ENCODE measurements at places on chromosomes 12 and 14.

DNA sequence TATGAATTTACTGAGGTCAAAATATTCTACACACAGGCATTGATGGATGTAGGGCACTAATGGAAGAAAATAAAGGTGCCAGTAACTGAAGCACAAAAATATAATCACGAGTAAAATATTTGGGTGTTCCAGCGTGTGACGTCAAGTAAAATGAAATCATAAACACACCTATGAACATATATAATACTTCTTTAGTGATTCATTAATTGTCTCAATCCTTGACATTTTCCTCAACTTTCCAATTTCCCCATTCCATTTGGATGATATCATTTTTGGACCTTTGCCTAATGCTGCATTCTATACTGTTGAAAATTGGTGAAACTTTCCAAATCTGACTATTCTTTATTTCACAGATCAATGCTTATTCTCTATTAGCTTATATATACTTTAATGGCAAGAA is 649.3 kb downstream of the GALC start:
- DNase-seq, result no peak

DNA sequence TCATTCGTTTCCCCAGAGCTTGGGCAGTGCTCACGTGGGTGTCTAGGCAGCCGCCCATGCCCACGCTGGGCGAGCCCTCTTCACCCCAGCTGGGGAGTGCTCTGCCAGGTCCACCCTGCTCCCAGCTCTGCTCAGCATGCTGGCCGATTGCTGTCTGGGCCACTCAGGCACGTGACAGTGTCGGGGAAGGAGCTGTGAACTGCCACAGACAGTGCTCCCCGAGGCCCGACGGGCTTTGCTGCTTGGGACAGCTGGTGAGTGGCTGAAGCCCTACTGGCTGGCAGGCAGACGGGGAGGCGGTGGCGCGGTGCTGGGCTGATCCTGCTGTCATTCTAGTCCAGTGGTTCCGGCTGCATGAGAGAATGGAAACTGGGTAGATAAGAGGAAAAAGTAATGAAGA is 15.8 kb downstream of the NOC4L start:
- no peak for DNase-seq

GRCh38 chr12:13030541-13031291 is 13.5 kb upstream of the FAM234B start:
- no peak for DNase-seq

DNA sequence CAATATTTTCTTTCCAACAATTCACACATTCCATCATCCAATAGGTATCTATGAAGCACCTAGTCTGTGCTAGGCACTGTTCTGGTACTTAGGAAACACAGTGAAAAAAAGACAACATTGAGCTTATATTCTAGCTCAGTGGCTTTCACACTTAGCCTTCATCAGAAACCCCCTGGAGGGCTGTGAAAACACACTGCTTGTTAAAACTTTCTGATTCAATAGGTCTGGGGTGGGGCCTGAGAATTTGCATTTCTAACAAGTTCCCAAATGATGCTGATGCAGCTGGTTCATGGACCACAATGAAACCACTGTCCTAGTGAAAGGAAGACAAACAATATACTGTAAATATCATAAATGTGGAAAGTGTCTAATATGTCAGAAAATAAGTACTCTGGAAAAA is 5.9 kb downstream of the VTI1B start:
- DNase-seq, result no peak

DNA sequence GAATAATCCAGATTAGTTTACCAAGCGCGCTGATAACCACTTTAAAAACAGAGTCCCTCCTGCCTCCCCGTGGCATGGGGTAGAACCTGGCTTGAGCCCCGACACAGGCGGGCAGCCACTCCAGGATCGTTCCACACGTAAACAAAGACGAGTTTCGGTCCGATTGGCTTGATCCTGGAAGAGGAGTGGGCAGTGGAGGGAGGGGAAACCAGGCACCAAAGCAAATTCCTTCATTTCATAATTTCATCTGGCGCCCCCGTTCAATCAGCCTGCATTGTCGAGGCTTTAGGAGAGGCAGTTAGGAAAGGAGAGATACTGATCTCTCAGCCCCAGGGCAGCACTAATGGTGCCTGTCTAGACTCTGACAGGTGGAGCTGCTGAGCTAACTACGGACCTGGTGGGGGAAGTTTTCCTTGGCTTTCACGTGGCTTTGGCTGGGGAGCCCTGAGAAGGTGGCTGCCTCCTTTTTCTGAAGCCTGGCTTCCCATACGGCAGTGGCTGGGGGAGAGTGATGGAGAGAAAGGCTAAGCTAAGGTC is 751 bp upstream of the GPRC5A start:
- DNase-seq, result peak; percentile 63

- DNase-seq, result no peak
These were observed 40.6 kb downstream of the GXYLT1 start for GRCh38 chr12:42104087-42104486.

- no peak for DNase-seq
These were observed 73.2 kb downstream of the SLC2A13 start for GRCh38 chr12:40032433-40033241.

DNA sequence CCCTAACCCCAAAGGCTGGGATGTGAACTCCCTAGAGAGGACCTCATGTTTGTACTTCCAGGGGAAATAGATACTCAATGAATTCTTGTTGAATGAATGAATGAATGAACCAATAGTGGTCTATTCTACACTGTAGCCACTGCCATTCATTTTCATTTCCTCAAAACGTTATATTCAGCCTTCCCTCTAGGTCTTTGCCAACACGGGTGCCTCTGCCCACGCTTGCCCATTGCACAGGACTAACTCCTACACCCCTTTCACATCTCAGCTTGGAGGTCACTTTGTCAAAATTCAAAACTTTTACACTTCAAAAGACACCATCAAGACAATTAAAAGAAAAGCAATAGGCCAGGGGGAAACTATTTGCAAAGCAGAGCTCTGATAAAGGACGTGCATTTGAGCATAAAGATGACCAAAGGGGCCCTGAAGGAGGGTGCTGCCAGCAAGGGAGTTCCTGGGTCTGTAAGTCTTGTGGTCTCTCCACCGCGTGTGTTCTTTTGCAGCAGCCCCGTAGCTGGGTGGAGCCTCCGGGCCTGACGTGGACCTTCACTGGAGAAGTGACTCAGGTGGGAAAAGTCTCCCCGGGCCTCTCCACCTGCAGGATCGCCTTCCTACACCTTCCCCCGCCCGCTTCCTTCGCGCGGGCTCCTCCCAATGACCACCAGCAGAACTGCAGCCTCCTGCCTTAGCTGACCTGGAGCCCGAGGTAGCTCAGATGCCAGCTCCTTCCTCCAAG is 31.5 kb downstream of the TMEM63C start:
- DNase-seq, result no peak

- DNase-seq, result no peak
These were observed 4.0 kb upstream of the HOTAIR start for GRCh38 chr12:53978477-53979356.

GRCh38 chr14:104724981-104725771 is 1.1 kb downstream of the ADSS1 start:
- peak; percentile 70 for DNase-seq

- DNase-seq, result no peak
These were observed 720.5 kb downstream of the VRK1 start for GRCh38 chr14:97517566-97518234.

DNA sequence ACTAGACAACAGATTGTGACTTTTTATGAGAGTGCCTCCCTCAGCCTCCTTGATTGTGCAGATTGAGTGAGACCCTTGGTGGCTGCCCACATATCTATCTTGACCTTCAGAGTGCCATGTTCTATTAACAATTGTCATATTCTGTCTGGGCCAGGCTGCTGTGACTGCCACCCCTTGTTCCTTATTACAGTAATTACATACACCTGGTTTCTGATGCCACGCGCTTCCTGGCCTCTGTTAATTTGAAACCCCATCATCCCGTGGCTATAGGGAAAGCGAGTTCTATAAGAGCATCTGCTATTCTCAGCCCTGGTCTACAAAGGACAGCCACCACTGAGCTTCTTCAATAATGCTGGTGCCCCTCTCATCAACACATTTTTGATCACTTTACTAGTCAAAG is 228.7 kb downstream of the PCNX1 start:
- DNase-seq, result no peak

- no peak for DNase-seq
These were observed 187.2 kb downstream of the PRKD1 start for GRCh38 chr14:29740491-29740890.

DNA sequence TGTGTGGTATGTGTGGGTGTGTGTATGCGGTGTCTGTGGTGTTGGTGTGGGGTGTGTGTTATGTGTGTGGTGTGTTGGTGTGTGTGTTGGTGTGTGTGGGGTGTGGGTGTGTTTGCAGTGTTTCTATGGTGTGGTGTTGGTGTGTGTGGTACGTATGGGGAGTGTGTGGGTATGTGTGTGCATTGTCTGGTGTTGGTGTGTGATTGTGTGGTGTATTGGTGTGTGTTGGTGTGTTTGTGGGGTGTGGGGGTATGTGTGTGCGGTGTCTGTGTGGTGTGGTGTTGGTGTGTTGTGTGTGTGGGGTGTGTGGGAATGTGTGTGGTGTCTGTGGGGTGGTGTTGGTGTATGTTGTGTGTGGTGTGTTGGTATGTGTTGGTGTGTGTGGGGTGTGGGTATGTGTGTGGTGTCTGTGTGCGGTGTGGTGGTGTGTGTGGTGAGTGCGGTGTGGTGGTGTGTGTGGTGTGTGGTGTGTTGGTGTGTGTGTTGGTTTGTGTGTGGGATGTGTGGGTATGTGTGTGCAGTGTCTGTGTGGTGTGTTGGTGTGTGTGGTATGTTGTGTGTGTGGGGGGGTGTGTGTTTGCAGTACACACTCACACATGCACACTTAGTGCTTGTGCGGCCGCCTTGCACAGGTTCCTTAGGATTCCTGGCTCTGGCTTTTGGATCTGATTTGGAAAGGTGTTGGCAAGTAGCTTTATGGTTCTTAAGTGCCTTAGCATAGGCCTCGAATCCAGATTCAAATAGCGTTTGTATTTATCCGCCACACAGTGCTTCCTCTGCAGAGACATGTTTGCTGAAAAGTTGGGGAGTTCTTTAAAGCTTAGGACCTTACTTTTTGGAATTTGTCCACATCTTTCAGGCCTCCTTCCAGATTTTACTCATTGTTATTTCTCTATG is 16.4 kb downstream of the MLXIP start:
- no peak for DNase-seq

GRCh38 chr14:56979936-56980335 is 169.7 kb upstream of the OTX2 start:
- DNase-seq, result no peak

- peak; percentile 73 for DNase-seq
These were observed 17.8 kb downstream of the NANOG start for GRCh38 chr12:7806863-7807487.

DNA sequence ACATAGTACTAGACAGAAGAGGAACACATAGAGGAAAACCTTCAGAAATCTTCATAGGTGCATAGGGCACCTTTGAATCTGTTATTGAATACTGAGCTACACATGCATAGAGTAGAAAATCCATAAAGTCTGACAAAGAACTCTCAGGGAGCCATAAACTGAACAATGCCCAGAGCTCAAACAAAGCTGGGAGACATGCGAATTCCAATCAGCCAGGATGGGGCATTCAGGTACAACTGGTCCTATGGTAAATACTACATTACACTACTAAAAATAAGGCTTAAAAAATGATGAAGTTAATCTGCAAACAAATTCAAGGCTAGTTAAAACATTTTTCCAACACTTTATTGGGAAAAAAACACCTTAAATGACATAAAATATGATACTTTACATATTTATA is 259.7 kb downstream of the DIO2 start:
- no peak for DNase-seq

- DNase-seq, result no peak
These were observed 113.7 kb upstream of the NCOR2 start for GRCh38 chr12:124680863-124681778.

DNA sequence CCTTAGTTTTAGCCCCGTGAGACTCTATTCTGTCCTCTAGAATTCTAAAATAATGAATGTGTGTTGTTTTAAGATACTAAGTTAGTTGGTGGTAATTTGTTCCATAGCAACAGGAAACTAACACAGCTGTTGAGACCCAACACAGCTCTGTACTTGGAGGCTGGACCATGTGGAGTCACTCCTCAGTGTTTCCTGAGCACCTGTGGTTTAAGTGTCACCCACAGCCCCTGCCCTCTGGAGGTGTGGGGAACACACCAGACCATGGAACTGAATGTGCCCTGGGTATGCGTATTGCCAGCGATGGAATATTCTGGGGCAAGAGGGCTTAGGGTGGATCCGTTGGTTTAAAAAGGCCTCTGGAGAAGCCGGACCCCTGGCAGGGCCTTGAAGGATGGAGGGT is 16.6 kb upstream of the GPR68 start:
- DNase-seq, result no peak

DNA sequence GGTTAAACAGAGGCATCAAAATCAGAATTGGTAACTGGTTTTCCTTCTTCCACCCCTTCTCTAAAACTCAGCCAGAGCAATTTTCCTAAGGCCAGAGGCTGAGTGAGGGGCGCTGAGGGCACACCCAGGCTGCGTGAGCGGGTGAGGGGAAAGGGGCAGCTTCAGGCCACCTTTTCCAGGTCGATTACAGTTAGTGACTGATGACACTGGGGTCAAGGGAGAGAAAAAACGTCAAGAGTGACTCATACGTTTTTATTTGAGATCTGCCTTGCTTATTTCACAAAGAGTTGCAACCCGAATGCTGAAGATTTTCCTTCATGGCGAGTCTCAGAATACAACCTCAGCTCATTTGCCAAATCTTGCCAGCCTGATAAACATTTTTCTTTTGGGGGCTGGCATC is 46.7 kb upstream of the EVL start:
- DNase-seq, result no peak

DNA sequence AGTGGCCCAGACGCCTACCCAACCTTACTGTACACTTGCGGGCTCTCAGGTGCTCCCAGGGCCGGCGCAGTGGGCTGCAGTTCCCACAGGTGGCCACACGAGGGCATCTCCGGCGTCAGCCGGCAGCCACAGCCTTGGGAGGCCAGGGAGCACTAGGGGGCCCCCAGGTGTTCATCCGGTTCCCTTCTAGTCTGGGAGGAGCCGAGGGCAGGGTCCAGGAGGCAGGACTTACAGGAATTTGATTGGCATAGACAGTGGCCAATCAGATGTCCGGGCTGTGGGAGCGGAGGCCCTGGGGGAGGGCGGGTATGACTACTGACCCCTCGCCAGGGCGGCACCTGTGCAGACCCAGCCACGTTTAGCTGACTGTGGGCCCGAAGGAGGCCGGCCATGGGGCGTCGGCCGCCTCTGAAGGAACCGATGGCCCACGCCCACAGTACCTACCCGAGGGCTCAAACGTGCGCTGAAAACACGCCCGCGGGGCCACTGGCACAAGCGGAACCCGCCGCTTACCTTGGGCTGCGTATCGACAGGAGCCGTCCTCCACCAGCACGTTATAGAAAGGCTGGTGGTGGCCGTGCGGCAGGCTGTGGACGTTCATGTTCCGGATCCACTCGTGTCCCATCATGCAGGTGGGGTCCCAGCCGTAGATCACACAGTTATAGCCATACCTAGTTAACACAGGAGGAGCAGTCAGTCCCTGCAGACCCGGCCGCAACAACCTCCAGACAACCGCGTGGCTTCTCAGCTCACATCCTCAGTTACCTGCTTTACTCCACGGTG is 34.8 kb downstream of the FBXO21 start:
- no peak for DNase-seq
